ENCODE measurements at places on chromosomes 4 and X.

DNA sequence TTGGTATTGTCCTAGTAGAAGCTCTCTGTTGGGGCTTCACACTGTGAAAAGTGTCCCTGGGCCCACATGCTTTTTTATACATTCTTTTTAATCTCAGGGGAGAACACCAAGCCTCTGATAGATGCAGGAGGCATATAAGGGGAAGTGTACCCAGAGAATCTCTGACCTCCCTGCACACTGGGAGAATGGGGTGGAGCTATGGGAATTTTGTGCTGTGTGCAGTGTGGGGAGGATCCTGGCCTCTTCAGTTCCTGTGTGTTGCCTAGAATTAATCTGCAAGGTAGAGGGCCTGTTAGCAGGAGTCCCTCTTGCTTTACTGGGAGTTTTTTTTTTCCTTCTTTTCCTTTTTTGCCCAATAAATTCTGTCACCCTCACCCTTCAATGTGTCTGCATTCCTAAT is 49.2 kb upstream of the SPIN4 start:
- DNase-seq: no peak

- peak; percentile 11 for DNase-seq
Observed at GRCh38 chr4:66693694-66694093, 851.6 kb downstream of the CENPC start.

GRCh38 chr4:145907812-145908211 is 30.8 kb downstream of the ZNF827 start:
- peak; percentile 33 for DNase-seq

- DNase-seq: no peak
Observed at GRCh38 chrX:4240541-4241194, 527.2 kb upstream of the PRKX start.

GRCh38 chrX:133670383-133670782 is 255.1 kb upstream of the GPC4 start:
- peak; percentile 38 for DNase-seq

Data from iris pigment epithelial cell (primary cell).